Activated T-cell treated with anti-CD3 and anti-CD28 coated beads for 48 hours (primary cell): ENCODE measurements at places on chromosomes 4 and X.
A peak's percentile ranks its signal among the peaks of the same experiment; 100 is the strongest.

DNA sequence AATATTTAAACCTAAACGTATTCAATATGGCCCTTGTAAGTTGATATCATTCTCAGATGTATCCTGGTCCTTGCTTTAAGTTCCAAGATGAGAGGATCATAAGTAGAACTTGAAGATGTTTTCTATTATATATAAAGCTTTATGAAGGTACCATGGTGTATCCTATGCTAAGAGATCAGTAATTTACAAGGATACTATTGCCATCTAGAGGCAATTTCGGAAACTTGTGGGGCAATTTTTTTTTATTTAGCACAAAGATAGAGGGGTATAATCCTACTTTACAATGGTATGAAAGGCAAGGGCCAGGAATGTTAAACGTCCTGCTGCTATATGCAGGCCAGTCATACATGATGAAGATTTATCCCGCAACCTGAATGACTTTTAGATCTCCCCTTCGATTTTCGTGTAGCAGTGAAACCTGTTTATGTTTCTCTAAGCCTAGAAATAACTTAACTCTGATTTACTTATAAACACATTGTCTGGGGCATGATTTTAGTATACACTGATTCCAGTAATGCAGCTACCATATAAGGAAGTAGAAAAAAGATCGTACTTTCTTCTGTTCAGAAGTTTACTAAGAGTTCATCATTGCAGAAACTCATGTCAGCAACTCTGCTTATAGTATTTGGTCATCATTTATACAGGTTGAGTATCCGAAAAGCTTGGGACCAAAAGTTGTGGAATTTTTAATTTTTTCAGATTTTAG, 2.6 kb downstream of the SLC25A31 start:
- DNase-seq, result no peak

GRCh38 chr4:11297201-11297600, 131.5 kb downstream of the HS3ST1 start:
- no peak for DNase-seq

DNA sequence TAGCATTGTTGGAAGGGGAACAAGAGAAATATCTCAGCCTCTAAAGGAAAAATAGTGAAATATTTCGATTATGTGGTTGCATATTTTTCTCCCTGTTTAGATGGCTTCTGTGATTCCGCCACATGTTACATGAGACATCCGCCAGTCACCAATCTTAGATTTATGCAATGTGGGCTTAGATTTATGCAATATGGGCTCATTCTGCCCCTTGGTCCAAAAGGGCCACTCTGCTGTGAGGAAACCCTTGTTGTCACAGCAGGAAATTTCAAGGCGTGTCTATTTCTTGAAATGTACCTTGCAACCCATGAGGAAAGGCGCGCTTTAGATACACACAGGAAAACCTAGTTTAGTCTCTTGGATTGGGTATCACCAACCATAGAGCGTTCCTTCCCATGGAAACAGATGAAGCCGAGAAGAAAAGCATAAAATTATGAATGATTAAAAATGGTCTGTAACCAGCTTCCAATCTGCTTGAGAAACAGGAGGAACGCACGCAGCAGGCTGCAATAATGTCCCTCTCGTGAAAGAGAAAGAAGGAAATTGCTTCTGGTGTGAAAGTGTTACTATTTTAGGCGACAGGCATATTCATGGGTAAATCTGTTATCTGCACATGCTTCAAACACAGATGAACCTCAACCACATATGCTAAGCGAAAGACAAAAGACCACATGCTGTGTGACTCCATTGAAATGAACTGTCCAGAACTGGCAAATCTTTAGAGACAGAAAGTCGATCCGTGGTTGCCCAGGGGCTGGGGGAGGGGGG, 3.7 kb downstream of the RS1 start:
- DNase-seq, result no peak

GRCh38 chr4:121054373-121054772, 18.0 kb downstream of the NDNF start:
- no peak for DNase-seq

DNA sequence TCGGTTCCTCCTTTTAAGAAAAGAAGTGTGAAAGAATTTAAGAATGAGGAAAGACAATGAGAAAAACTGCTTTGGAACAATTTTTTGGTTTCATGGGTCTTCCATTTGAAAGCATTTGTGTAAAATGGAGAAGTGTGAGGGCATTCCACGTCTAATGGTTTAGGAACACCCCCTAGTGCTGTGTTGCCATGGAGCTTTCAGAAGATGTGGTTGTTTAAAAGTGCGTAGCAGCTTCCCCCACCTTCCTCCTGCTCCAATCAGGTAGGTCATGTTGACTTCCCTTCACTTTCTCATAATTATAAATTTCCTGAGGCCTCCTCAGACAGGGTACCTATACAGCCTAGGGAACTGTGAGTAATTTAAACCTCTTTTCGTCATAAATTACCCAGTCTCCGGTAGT, 50.0 kb downstream of the UGT2B10 start:
- no peak for DNase-seq

DNA sequence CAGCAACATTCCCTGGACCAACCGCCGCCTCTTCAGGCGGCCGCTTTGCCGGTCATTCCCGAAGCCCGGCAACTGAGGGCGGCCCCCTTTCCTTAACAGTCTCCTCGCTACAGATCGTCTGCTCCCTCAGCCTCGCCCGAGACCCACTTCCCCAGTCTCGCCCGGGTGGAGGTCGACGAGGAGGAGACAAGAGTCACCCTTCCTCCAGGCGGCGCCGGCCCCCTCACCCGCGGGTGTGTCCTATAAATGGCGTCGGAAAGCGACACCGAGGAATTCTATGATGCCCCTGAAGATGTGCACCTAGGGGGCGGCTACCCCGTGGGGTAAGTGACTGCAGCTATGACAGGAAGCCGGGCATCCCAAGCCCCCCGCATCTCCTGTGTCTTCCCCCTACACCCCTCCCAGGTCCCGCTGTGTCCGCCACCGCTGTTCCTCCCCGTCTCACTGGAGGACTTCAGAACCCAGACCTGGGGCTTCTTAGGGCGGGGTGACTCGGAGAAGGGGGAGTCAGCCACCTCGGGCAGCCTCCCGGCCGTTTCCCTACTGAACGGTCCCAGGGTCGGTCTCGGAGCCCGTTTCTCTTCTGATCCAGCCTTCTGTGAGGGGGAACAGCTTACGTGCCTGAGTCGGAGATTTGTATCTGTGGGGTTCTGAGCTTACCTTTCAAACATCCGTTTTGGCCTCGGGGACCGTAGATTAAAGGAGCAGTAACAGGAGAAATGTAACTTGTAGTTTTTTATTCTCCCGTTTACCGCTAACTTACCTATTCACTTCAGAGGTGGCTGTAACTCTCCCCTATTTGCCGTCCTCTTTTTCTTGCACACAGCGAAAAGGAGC, 570 bp downstream of the WDR44 start:
- peak; percentile 27 for DNase-seq

DNA sequence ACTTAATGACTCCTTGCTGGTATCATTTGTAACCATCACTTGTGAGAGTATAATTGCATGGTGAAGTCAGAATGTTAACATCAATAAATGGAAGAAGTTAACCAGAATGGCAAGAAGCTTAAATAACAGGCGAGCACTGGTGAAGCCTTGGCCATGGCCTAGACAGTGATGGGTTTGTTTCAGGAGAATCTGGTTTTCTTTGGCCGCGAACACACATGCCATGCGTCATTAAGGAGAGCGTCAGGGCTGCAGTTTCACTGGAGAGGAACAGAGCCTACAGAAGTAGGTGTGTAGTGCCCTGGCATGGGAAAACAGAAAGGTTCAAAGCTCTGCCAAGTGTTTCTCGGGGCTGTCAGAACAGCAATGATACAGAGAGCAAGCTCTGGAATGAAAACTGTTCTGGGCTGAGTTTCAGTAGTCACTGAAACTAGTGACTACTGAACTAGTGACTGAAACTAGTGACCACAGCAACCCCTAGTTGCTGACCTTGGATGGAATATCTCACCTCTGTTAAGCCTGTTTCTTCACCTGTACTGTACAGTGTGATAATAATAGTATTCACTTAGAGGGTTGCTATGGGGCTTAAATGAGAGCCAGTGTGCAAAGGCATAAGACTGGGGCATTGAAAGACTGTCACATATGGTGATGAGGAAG, 93.8 kb downstream of the C4orf51 start:
- no peak for DNase-seq
